ENCODE measurements at places on chromosomes 5 and 9.

- DNase-seq = no peak
Measured at GRCh38 chr5:179974946-179975712, 67.4 kb upstream of the TBC1D9B start.

DNA sequence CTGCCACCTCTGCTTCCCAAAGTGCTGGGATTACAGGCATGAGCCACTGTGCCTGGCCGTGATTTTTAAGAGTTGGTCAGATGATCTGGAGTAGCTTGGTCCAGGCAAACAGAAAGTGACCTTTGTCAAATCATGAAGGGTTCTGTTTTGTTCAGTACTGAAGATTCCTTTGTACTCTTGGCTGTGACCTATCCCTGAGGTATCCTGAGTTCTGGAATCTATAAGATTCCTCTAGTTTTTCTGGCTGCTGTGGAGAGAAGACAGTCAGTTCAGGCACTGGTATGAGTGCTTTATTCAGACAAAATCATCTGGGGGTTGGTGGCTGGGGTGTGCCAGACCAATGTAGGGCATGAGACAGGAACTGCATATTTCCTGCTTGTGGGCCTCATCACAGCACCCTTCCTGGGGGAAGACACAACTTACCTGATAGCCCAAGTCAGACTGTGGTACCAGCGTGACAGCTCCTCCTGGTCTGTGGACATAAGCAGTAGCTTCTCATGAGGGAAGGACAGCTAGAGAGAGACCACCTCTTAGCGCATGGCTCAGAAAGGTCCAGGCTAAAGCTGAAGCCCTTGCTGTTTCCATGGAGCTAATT lies 3.1 kb downstream of the ARHGEF39 start:
- DNase-seq = no peak

DNA sequence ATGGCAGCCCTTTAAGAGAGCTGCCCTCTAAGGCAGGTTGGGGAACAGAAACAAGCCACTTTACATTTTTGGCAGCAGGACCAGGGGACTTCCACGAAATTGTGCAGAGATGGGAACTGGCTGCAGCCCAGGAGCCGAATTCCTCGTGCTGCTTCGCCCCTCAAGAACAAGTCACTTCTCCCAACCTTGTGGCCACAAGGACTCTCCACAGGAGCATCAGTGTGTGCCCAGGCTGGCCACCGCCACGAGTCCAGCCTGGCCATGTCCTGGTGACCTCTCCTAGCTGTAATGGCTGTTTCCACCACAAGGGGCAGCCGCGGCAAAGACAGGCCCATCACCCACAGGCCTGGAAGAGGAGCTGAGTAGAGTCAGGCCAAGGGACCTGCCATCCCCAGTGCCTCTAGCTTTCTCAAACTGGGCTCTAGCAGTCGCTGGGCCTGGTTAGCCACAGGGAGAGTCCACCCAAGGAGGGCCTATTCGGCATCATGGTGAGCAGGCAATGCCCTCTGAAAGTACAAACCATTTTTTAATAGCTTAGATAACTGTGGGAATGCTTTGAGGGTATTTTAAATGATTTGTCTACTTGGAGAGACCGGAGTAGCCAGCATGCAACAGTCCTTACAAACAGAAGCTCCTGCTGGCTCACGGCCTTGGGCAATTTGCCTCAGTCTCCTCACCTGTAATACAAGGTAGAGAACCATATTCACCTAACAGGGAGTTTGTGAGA lies 129.0 kb downstream of the COL23A1 start:
- DNase-seq = peak; percentile 2

- no peak for DNase-seq
Measured at GRCh38 chr5:159788835-159789331, 127.4 kb upstream of the ADRA1B start.

- DNase-seq = no peak
Measured at GRCh38 chr5:94784536-94785505, 166.4 kb downstream of the SLF1 start.

DNA sequence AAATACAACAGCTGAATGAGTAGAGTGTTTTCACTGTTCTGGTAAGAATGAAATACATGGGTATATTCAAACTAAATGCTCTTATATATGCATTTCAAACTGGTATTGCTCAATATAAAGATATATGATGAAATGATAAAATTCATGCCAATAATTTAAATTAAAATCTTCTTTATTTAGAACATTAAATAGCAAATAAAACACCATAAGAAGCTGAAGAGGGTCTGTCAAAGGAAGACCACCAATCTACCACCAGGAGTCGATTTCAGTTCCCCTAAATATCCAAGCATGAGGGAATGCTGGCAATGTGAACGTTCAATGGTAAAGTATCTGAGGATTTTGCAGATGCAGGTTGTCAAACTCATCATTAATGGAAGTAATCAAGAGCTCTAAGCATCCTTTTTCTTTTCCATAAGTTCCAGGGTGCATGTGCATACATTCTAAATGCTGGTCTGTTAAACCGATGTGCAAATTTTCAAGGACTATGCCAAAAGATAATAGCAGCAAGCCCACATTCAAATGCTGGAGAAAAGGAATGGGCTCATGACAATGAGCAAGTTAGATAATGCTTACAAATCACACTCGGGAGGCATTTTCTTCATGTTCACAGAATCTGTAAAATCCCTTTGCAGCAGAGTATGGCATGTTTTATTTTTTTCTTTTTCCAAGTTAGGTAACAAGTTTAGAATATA lies 118.8 kb upstream of the MTAP start:
- no peak for DNase-seq

DNA sequence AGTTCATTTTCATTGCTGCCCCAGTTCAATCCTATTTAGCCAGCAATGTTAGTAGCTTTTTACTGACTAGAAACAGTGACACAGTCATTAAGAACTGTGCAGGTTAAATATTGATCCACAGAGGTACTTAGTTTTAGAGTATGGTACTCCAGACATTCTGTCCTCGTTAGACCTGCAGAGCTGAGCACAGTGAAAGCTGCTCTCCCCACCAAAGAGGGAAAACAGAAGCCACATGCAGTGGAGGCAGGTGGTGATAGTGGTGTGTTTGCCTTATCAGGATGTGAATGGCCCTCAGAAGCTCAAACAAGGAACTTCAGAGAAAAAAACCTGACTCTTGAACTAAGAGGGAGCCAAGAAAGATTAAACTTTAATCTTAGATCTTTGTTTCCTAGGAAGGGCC lies 75.5 kb downstream of the UNC13B start:
- DNase-seq = no peak

GRCh38 chr5:26692952-26693351 lies 345.4 kb downstream of the CDH9 start:
- DNase-seq = no peak

- DNase-seq = no peak
Measured at GRCh38 chr5:59430066-59430685, 463.4 kb downstream of the PDE4D start.

GRCh38 chr9:120715389-120715924 lies 1.2 kb upstream of the MEGF9 start:
- DNase-seq = no peak

DNA sequence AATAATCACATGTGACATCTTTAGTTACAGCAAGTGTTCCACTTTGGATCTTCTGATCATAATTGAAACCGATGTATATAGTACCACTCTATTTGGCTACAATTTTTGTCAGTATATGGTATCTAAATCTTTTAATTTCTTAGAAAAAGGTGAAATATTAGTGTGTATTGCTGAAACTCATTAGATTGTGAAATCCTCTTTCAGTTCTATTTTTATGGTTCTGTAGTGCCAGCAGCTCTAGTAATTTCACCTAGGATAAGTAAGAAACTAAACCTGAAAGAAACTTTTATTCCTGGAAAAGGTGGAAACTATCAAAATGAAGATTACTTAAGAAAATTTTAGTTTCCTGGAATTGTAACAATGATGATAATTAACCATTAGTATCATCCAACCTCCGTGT lies 370.9 kb downstream of the NNT start:
- no peak for DNase-seq

Measured in stimulated activated CD8-positive, alpha-beta memory T cell treated with anti-CD3 and anti-CD28 coated beads, Interleukin-12 subunit alpha, Interleukin-12 subunit beta, amount 100 ng/mL, for 1 hour (primary cell).